Osteoblast (primary cell): ENCODE measurements at places on chromosomes 6 and 20. TPM values are rescaled to one million over a fixed set of nuclear protein-coding genes. Genes with fewer than 3 reads are reported as not detected.
A peak's percentile ranks its signal among the peaks of the same experiment; 100 is the strongest.

FAM209B gene
- total RNA-seq: 0.36 TPM in 1 of 2 replicates, not detected in the other

PSORS1C1 gene
- 1.2 and 2.2 TPM in 2 replicates for total RNA-seq

C20orf144 gene
- total RNA-seq: under 0.01 TPM in 2 replicates

VPS16 gene
- 36.2 and 40.1 TPM in 2 replicates for total RNA-seq

ITPR3 gene
- 46.7 and 52.2 TPM in 2 replicates for total RNA-seq

TNFRSF21 gene
- total RNA-seq: 1.4 and 2.1 TPM in 2 replicates

GTSF1L gene
- not detected in 2 replicates for total RNA-seq

TNFAIP3 gene
- 8.5 and 10.5 TPM in 2 replicates for total RNA-seq

SHLD1 gene
- 1.4 and 1.5 TPM in 2 replicates for total RNA-seq

ESR1 gene
- 2.4 and 3.3 TPM in 2 replicates for total RNA-seq

SEMG1 gene
- total RNA-seq: not detected in 2 replicates

GRCh38 chr6:114315831-114316595 is 26.8 kb downstream of the HS3ST5 start:
- DNase-seq: no peak

DNA sequence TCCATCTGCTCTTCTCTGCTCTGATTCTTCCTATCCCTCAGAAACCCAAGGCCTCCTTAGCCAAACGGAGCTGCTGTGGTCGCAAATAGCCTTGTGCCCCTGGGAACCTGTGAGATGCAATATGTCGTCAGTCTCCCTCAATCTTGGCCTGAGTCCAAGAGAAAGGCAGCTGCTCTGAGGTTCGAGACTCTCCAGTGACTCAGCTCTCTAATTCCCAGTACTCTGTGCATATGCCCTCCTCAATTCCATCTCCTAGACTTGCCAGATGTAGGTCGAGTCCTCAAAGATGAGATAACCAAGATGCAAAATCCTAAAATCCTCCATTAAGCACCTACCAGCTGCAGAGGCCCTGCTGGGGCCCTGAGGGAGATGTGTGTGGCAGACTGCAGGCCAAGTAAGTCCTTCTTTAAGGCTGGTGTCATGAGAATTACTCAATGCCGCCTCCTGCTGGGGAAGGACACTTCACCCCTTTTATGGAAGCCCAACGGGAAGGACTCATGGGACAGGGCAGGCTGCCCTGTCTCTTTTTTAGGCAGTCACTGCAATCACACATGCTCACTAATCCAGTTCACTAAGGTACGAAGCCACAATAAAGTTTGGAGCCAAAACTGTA is 28.5 kb downstream of the C6orf15 start:
- peak; percentile 86 for DNase-seq

DNA sequence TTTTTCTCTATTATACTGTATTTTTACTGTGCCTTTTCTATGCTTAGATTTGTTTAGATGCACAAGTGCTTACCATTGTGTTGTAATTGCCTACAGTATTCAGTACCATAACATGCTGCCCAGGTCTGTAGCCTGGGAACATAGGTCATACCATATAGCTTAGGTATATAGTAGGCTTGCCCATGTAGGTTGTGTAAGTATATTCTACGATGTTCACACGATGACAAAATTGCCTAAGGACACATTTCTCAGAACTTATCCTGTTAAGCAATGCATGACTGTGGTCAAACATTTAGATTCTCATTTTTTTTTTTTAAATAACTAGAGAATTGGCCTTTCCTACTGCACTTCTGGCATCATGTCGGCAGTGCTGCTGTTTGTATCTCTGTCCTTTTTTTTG is 253.7 kb upstream of the SUPT3H start:
- DNase-seq: no peak

- DNase-seq: no peak
Observed at GRCh38 chr6:37110500-37111461, 59.2 kb upstream of the PIM1 start.

DNA sequence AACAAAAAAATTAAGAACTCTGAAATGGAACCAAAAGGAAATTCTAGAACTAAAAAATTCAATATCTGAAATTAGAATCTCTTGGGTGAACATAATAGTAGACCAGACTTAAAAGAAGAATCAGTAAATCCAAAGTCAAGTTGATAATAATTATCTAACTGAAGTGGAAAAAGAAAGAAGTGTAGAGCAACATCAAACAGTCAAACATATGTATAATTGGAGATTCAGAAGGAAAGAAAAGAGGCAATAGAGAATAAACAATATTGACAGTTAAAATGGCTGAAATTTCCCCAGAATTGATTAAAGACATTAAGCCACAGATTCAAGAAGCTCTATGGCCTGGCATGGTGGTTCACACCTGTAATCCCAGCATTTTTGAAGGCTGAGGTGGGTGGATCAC is 383.6 kb downstream of the PREX1 start:
- no peak for DNase-seq

GRCh38 chr20:32611868-32612267 is 26.7 kb upstream of the NOL4L start:
- DNase-seq: no peak

- peak; percentile 76 for DNase-seq
Observed at GRCh38 chr6:4133941-4134838, 1.2 kb downstream of the ECI2 start.

GRCh38 chr20:38762174-38762573 is 13.9 kb downstream of the ACTR5 start:
- DNase-seq: no peak

DNA sequence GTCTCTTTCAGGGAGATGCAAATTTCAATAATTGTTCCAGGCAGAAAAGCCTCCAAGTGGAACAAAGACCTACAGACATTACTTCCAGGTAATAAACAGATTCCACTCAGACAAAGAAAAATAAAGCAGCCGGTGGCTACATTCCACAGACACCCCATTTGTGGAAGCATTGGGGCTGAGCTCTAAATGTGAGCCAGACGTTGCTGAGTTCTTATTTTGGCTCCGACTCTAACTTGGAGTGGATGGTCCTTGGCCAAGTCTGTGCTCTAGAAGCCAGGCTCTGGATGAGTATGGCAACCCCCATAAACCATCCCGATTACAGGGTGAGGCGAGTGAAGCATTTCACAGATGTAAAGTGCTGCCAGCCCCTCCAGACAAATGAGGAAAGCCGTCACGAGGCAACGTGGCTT is 6.6 kb downstream of the TRAM2 start:
- no peak for DNase-seq

- no peak for DNase-seq
Observed at GRCh38 chr6:99841297-99841696, 152.7 kb downstream of the MCHR2 start.

- DNase-seq: no peak
Observed at GRCh38 chr20:5172167-5172601, 45.4 kb downstream of the CDS2 start.

GRCh38 chr20:57605878-57606277 is 14.3 kb downstream of the ZBP1 start:
- no peak for DNase-seq

DNA sequence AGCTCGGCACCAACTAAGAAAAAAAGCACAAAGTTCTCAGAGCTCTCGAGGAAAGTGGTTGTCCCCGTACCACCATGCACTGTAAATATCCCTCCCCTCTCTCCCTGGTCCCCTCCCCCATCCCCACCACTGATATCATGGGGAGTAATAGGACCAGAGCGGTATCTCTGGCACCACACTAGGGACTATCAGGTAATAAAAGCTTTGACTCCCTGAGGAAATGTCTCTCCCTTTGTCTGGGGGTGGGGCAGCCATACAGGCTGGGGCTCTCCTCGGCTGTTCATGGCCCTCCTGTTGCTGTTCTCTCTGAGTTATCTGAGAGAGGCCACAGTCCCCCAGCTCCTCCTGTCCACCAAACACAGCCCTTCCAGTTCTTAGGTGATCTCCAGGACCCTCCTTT is 5.0 kb upstream of the GNRH2 start:
- no peak for DNase-seq

GRCh38 chr6:166172546-166172945 is 4.9 kb upstream of the TBXT start:
- peak; percentile 54 for DNase-seq

DNA sequence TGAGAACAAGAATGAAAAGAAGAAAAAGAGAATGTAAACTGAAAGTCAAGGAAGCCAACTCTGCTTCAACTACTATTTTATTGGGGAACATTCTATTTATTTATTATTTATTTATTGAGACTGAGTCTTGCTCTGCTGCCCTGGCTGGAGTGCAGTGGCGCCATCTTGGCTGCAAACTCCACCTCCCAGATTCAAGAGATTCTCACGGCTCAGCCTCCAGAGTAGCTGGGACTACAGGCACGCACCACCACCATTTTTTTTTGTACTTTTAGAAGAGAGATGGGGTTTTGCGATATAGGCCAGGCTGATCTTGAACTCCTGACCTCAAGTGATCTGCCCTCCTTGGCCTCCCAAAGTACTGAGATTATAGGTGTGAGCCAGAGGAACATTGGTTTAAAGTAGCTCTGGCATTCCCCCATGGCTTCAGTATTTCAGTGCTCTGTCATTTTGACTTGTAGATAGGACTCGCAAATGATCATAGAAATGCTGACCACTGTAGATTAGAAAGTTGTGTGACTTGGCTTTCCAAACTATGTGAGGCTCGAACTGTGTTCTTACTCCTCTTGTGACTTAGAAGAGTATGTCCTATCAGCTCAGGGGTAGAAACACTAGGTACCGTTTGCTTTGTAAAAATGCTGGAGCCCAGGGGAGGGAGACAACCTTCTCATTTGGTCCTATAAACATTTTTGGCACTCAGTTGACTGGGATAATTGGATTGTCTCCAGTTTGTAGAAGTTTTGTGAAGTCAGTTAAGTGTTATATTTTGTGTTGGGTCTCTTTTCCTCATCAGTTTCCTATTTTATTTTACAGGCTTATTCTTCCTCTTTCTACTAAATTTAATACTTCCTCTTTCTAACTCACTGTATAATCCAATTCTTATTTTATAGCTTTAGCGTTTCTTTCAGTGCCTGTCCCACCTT is 544.9 kb upstream of the CITED2 start:
- DNase-seq: no peak

- no peak for DNase-seq
Observed at GRCh38 chr6:132614554-132614953, 9.5 kb downstream of the TAAR2 start.

DNA sequence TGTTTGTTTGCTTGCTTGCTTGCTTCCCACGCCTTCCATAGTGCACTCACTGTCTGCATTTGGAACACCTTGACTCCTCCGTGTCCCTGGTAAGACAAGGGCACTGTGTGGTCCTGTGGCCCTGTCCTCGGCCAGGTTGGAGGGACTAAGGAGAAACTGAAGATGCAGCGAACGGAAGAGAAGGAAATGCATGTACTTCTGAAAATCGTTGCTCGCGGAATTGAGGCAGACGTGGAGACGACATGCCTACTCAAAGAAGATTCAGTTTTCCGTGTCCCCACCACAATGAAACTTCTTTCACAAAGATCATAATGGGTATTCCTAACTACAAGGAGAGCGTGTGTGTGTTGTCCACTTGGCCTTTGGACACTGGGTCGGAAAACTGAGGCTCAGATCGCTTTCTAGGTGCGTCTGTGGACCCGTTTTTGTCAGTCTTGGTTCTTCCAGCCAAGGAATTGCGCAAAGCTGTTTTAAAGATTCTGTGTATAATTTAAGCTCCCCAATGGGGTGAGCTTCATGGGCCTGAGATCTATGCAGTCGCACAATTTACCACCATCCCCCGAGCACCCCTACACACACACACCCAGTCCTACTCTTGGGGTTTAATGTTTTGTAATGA is 120.4 kb upstream of the ZNF184 start:
- no peak for DNase-seq

DNA sequence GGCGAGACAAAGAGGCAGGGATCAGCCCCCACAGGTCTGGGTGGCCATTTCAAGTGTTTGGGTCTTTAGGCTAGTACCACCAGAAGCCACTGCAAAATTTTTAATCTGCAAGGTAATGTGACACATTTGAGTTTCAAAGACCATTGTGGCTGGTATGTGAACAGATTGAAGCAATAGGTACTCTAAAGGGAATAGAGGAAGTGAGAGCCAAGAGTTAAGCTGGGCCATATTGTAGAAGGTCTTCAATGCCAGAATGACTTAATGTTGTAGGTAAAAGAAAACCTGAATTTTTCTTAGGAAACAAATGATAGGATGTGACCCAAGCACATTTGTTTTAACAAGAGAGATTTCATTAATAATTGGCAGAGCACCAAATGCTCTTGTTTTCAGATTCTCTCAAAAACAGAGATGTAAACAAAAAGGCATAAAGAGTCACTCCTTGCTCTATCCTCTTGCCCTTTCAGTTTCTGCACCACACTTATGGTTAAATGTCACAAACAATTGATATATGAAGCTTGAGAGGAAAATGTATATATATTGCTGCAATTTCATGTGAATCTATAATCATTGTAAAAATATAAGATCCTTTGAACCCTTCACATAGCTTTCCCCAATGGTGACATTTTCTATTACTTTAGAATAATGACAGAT is 307.1 kb upstream of the PLN start:
- no peak for DNase-seq

GRCh38 chr20:58646257-58646656 is 4.8 kb upstream of the STX16 start:
- no peak for DNase-seq

DNA sequence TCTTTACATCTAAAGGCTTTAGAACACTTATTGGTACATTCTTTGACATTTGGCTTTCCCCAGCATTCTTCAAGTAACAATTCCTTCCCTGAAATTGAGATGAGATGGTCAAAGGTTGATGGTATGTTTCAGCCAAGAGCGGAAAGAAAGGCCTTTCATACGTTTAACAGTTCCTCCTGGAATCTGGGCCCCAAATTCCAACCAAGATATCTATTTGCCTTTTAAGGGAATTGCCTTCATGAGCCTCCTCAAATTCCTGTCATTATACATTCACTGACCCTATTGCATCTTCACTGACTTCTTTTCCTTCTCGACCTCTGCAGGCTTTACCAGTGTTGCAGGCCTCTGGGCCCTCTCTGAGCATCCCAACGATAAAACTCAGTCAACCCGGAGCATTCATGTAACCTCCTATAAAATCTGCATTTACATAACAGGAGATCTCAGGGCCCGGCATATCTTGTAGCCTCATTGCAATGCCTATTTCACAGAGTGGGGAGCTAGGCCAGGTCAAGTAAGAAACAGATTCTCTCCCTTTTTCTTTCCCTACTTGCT is 18.3 kb upstream of the WFDC9 start:
- DNase-seq: peak; percentile 60
